Cerebellar nuclear complex (tissue), 1 donor: ENCODE measurements at places on chromosomes 2 and 18.

- DNase-seq, result no peak
Measured at GRCh38 chr18:53850902-53851301, 373.6 kb downstream of the MBD2 start.

- no peak for DNase-seq
Measured at GRCh38 chr2:70305531-70305930, 3.7 kb upstream of the FAM136A start.

DNA sequence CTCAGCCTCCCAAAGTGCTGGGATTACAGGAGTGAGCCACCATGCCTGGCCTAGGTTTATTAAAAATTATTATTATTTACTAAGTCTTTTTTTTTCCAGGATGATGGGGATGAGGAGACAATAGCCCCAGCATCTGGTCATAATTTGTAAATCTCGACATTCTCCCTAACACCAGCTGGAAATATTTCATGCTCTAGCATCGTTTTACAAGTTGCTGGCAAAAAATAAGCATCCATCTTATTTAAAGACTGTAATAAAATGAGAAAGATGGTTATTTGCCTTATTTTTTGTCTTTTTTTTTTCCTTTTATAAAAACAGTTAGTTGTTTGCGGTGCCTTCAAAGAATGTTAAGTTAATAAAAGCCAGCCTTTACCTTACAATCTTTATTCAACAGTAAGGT, 56.7 kb downstream of the SF3B1 start:
- DNase-seq, result no peak

DNA sequence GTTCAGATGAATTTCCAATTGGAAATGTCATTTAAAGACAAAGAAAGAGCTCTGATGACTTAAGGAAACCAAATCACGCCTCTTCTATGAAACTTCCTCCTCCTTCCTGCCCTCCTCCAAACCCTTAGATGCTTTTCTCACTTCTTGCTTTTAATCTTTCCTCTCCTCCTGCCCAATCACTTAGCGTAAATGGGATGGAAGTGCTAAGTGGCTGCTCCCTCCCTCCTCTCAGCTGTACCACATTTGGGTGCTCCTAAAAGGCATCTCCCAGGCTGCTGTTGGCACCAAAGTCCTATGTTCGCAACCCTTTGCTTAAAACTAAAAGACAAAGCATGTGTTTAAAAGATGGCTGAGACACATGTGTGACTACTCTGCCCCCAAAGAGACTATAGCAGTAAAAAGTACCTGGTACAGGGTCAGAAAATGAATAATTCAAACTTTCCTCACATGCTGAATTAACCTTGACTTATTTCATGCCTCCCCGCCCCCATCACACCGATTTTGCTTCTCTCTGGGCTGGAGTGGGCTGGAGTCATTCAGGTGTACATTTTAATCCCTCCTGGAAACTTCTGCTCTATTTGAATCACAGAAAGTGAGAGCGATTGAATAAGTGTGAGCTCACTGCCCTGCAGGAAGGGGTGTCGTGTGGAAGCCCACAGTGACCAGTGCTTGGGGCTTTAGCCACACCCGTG, 59.2 kb upstream of the KLF7 start:
- DNase-seq, result no peak

DNA sequence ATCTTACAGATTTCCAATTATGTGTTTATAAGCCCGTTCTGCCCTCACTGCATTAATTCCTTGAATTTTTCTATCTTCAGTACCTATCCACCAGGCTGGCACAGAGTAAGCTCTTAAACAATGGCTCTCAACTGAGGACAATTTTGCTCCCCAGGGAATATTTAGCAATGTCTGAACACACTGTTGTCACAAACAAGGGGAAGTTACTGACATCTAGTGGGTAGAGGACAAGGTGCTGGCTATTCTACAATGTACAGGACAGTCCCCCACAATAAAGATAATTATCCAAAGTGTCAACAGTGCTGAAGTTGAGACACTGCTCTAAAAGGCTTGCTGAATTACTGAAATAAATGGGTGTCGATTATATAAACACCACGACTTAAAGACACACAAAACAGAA, 5.0 kb downstream of the NDUFS1 start:
- no peak for DNase-seq

GRCh38 chr2:121907928-121908327, 152.5 kb downstream of the TSN start:
- no peak for DNase-seq

DNA sequence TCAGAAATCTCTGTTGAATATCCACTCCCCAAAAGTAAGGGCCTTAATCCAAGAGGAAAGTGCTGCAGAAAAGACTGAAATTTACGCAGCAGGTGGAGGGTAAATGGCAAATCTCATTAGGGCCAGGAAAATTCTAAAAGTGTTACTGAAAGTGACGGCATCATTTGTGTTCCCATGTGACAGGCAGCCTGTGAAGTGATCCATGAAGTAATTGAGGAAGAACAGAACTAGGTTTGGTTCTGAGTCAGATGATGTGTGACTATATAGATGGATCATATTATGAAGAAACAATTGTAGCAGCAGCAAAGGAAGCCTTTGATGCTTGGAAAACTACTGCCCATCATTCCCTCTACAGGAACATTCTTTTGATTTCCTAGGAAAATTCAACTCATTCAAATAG, 401.2 kb downstream of the TGIF1 start:
- no peak for DNase-seq

DNA sequence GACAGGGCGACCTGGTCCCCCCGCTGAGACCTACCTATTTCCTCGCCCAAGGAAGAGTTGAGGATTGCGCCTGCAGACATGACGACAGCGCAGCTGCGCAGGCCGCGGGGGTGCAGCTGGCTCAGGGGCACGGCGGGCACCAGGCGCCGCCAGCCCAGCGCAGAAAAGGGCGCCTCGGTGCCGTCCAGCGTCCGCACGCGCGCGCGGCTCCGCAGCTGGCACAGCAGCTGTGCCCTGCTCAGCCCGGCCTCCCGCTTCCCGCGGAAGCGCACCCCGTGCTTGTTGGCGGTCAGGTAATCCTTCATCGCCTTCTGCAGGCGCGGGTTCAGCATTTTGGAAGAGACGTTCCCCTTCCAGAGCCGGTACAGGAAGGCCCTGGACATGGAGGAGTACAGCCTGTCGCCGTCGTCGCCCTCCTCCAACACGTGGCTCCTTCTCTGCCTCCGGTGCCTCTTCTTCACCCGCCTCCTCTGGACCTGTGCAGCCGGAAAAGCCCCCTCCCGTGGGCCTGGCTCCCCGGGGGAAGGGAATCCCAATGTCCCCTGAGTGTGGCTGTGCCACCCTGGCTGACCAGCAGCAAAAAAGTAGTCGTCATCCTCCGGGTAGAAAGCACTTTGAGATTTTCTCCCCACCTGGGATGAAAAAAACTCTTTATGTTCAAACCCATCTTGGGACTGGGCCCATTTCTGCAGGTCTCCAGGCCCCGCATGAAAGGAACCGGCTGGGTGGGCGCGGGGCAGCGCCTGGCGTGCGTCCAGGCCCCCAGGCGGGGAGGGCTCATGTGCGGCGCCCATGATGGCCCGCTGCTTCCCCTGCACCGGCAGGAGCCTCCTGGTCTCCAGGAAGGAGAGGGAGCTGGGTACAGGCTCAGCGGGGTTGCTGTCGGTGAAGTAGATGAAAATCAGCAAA, 42.7 kb downstream of the ST6GAL2 start:
- no peak for DNase-seq

DNA sequence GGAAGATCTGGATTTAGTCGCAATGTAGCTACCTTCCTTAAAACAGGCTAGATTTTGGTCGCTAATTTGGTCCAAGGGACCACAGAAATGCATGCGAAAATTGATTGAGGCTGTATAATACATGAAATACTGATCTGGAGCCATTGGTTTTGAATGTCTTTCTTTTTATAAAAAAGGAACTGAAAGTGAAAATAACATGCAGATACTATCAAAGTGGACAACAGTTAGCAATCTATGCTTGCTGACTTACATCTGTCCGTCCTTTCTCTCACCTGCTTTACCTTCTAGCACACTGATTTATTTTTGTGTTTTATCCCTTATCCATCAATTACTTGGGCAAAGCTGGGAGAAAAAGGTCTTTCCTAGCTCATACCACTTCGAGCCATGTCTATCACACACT, 1459.8 kb upstream of the ACVR2A start:
- DNase-seq, result no peak

DNA sequence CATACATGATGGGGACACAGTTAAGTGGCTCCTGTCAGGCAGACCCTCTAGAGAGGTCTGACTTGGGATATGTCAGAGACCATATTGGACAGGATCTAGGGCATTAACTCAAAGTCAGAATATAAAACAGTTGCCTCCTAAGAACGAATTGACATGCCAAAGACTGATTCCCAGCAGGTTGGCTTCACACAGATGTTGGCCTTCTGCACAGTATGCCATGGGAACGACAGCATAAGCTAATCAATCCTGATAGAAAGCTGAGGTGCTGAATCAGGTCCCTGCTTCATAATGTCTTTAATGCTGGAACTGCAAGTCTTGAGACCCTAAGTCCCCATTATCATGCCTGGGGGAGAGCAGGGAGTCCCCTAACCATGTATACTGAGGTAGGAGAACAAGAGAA, 165.1 kb downstream of the SRBD1 start:
- DNase-seq, result no peak

- no peak for DNase-seq
Measured at GRCh38 chr2:88932686-88933085, 241.2 kb downstream of the RPIA start.

- no peak for DNase-seq
Measured at GRCh38 chr2:46336283-46336959, 39.2 kb downstream of the EPAS1 start.

GRCh38 chr2:128369108-128369555, 50.5 kb upstream of the HS6ST1 start:
- DNase-seq, result no peak

DNA sequence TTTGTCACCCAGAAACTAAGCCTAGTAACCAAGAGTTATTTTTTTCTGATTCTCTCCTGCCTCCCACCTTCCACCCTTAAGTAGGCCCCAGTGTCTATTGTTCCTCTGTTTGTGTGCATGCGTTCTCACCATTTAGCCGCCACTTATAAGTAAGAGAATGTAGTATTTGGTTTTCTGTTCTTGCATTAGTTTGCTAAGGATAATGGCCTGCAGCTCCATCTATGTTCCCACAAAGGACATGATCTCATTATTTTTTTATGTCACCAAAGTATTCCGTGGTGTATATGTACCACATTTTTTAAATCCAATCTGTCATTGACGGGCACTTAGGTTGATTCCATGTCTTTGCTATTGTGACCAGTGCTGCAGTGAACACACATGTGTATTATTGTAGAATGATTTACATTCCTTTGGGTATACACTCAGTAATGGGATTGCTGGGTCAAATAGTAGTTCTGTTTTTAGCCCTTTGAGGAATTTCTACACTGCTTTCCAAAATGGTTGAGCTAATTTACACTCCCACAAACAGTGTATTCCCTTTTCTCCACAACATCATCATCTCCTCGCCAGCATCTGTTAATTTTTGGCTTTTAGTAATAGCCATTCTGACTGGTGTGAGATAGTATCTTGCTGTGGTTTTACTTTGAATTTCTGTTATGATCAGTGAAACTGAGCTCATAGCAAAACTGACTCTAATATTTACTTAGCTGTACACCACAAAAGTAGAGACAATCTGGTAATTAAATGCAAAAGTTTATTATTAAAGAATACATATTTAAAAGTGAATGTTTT, 660.1 kb upstream of the SLC8A1 start:
- DNase-seq, result no peak

GRCh38 chr18:71105994-71106546, 817.2 kb downstream of the SOCS6 start:
- no peak for DNase-seq

DNA sequence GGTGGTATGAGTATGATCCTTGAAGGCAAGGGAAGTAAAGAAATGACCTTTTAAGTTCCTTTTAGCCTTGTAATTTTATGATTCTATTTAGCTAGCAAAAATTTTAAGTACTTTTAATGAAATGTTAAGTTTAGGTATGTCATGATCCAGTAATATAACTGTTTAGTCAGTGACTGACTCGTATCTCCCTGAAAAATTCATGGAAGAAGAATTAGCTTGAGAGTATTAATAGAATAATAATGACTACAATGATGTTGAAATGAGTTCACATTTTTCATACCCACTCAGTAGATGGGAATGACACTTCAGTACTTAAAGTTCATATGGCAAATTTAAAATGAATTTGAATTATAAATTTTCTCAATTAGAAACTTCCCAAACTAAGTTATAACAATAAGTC, 14.6 kb downstream of the RAB3GAP1 start:
- no peak for DNase-seq

GRCh38 chr2:226971084-226971483, 135.2 kb downstream of the RHBDD1 start:
- DNase-seq, result no peak

- DNase-seq, result no peak
Measured at GRCh38 chr2:219079417-219079816, 18.7 kb upstream of the IHH start.

GRCh38 chr2:143181494-143181893, 52.3 kb downstream of the ARHGAP15 start:
- DNase-seq, result no peak

- DNase-seq, result no peak
Measured at GRCh38 chr2:132581991-132582738, 87.8 kb downstream of the LYPD1 start.

- DNase-seq, result no peak
Measured at GRCh38 chr2:118290411-118291250, 202.4 kb downstream of the INSIG2 start.

GRCh38 chr2:190831941-190832340, 48.7 kb upstream of the GLS start:
- DNase-seq, result no peak
